Activated T-helper 1 cell treated with anti-CD3 and anti-CD28 coated beads, Interleukin-12 subunit alpha, Interleukin-12 subunit beta, Interleukin-2, Interleukin-4 antibody, amounts not matched to agents 30 ng/mL and 10 ng/mL and 1 ng/mL, durations not matched to agents 14 hours and 24 hours and 36 hours (primary cell): ENCODE measurements at places on chromosomes 12 and 14.

DNA sequence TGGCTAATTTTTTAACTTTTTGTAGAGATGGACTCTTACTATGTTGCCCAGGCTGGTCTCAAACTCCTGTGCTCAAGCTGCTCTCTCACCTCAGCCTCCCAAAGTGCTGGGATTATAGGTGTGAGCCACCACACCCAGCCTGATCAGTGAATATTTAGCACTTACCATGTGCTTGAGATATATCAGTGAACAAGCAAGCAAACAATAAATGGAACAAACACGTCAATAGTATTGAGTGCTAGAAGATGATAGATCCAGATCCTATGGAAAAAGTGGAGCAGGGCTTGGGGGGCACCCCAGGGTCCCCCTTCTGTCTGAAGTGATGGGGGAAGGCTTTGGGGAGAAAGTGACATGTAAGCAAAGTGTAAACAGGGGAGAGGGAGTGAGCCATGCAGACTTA, 83.8 kb downstream of the NT5DC3 start:
- no peak for DNase-seq

DNA sequence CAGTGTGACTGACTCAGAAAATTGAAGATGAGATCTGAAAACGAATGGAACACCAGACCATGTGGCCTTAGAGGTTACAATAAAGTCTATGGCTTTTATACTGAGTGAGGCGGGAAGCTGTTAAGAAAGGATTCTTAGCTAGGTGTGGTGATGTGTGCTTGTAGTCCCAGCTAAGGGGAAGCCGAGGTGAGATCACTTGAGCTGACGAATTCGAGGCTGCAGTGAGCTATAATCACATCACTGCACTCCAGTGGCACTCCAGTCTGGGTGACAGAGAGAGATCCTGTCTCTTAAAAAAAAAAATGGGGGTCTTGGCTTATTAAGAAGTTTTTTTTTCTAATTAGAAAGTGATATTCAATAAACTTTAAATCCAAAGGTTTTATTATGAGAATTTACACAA, 678.6 kb downstream of the TMTC2 start:
- DNase-seq, result no peak

DNA sequence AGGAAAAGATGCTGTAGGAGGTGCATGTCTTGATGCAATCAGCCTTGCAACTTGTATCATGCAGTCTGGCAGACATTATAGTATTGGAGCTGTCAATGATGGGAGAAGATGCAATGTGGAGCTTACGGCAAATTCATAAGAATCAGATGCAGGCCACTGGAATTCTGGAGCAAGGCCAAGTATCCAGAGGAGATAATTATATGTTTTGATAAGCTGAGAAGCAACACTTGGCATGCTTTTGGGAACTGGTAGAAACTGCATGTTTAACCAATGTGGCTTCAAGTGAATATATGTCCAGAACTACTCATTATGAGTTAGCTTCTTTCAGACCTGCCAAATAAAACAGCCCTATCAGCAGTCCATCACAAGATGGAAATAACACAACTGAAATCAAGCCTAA, 249.1 kb upstream of the PPFIA2 start:
- DNase-seq, result no peak

GRCh38 chr12:10136637-10137205, 6.7 kb upstream of the CLEC7A start:
- no peak for DNase-seq

DNA sequence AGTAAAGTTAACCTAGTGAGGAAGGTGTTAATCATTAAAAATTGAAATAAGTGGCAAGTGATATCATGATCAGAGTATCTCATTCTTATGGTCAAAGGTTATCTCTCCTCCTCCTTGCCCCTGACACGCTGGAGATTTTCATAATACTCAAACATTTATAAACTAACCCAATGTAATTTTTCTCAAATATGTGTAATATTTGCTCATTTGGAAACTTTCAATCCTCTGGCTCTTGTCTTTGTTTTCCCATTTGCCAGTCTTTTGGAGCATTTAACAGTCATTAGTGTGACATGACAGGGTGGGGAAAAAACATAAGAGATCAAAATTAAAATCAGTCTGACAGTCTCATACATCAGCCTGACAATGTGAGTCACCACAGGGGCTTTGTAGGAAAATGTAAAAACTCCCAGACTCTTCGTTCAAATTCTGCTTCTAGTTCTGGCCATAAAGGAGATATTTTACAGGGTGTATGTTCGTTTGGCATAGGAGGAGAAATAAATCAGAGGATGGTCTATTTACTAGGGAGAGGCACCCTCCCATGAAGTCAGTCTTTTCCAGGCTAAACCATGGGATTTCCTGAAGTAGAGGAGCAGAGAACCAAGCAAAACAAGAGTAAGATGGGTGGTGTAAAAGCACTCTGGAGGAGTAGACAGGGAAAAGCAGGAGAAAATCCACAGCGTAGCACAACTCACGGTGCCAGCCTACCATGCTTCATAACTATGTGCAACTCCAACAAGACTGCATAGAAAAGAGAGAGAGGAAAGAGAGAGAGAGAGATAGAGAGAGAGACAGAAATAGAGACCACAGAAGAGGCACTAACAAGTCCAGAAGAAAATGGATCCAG, 369.2 kb upstream of the PDE3A start:
- no peak for DNase-seq

GRCh38 chr12:90593596-90594295, 361.2 kb downstream of the CCER1 start:
- DNase-seq, result no peak

GRCh38 chr12:46461459-46461858, 88.9 kb upstream of the SLC38A2 start:
- DNase-seq, result no peak

GRCh38 chr12:103572312-103573045, 14.6 kb upstream of the STAB2 start:
- DNase-seq, result no peak
